ENCODE measurements at places on chromosomes 13 and 19. TPM values are rescaled to one million over a fixed set of nuclear protein-coding genes. Genes with fewer than 3 reads are reported as not detected.

GRCh38 chr13:58869566-58869965, 1238.0 kb downstream of the PCDH17 start:
- no peak for DNase-seq

- no peak for DNase-seq
These were observed 500.3 kb downstream of the KLF12 start for GRCh38 chr13:73633817-73634460.

DNA sequence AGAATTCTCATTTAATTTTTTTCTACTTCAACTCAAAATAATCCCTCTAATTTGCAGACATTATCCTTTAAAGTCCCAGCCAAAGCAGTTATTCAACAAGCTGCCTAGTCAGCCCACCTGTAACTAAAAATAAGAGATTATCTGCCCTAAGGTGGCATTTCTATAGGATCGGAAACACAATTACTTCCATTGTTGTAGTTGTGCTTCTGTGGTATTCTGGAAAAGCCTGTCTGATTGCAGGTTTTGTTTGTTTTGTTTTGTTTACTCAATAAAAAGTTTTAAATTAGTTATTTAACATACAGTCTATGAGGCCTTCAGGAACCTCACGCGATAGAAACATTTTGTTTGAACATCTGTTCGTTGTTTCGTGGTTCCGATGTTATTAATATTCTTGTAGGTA, 101.0 kb downstream of the ZIC5 start:
- no peak for DNase-seq

GRCh38 chr19:55554741-55555152, 9.4 kb upstream of the SBK3 start:
- DNase-seq, result no peak

Gene MBD3L2
- not detected for total RNA-seq

Gene LGALS14
- total RNA-seq, result not detected

- no peak for DNase-seq
These were observed at the start of gene FLT1 for GRCh38 chr13:28494778-28495537. FLT1 (minus strand) TSS chr13:28495128; CDS start chr13:28494843, 285 bp downstream.

DNA sequence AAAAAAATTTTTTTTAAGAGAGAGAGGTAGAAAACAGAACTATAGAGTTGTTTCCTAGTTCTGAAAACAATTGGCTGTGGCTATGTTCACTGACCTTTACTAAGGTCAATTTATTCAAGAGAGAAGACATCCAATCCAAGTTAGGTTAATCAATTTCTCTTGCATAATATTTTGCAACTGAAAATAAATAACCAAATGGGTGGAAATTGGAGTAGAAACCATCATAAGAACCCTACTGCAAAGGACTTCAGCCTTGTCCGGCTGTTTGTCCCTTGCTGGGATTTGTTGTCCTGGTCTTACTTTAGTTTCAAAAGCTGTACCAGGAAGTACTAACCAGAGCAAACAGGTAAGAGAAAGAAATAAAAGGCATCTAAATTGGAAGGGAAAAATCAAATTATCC, 23.3 kb upstream of the ZC3H13 start:
- DNase-seq, result no peak

DNA sequence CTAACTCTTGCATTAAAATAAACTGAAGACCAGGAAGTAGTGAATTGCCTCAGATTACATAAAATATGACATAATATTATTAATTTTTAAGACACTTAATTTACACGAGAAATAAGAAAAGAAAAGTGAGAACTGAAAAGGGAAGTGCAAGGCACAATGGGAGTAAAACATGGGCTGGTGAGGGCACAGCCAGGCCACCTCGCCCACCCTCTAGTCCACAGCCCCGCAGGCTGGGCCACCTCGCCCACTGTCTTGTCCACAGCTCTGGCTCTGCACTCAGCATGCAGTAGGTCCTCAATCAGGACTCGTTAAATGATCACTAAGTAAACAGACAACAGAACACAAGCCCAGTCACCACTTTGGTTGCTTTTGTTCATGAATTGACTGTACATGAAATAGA, 67.8 kb upstream of the ARHGEF7 start:
- DNase-seq, result no peak

GRCh38 chr13:21567714-21568113, 36.3 kb downstream of the MICU2 start:
- DNase-seq, result no peak

Gene SIGLEC12
- total RNA-seq, result not detected

DNA sequence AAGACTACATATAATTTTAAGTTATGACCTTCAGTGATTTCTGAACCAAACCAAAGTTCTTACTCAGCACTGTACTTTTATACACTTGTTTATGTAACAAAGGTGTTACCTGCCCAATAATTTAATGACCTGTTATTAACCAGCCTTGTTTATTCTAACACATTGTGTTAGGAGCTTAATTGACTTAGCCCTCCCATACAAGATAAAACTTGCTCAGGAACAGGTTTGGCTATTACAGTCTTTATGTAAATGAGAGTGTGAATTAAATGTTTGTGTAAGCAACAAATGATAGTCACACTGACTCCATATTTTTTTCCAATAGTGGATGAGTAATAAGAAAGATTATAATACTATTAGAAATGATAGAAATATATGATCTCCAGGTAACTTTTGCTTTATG, 51.8 kb upstream of the MYCBP2 start:
- no peak for DNase-seq

GRCh38 chr13:29497137-29497654, 98.3 kb downstream of the SLC7A1 start:
- DNase-seq, result no peak

DNA sequence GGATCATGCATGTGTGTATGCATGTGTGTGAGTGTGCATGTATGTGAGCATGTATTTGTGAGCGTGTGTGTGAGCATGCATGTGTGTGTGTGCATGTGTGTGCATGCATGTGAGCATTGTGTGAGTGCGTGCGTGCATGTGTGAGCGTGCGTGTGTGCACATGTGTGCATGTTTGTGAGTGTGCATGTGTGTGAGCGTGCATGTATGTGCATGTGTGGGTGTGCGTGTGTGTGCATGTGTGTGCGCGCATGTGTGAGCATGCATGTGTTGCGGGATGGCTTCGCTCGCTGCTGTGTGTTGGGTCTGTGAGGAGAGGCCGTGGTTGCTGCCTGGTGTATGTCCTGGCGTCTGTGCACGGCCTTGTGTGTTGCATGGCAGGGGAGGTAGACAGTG, 32.4 kb downstream of the PAK4 start:
- DNase-seq, result no peak

- no peak for DNase-seq
These were observed 3.9 kb downstream of the PIH1D1 start for GRCh38 chr19:49447485-49448431.

- no peak for DNase-seq
These were observed 193.3 kb downstream of the KATNAL1 start for GRCh38 chr13:30113983-30114570.

GRCh38 chr13:91240341-91240740, 107.1 kb upstream of the MIR17HG start:
- DNase-seq, result no peak

Gene S1PR5
- total RNA-seq, result 2.4 TPM

- DNase-seq, result peak; percentile 6
These were observed 7.1 kb downstream of the PCDH9 start for GRCh38 chr13:67223024-67223423.

All from PC-3 (cell line).